Activated T-helper 2 cell treated with anti-CD3 and anti-CD28 coated beads, Interferon-gamma antibody, Interleukin-2, Interleukin-4, amounts not matched to agents 10 μg/mL and 5 μg/mL and 100 μg/mL, durations not matched to agents 14 hours and 24 hours and 36 hours (primary cell): ENCODE measurements at places on chromosomes 16 and 17. TPM values are rescaled to one million over a fixed set of nuclear protein-coding genes. Genes with fewer than 3 reads are reported as not detected.

Gene CBFA2T3
- 0.23 and 0.30 TPM in 2 replicates for total RNA-seq

Gene PRDM7
- not detected in 2 replicates for total RNA-seq

Gene CCT6B
- total RNA-seq = 1.4 and 1.5 TPM in 2 replicates

Gene ITGAD
- 0.18 and 0.21 TPM in 2 replicates for total RNA-seq

Gene PRSS36
- total RNA-seq = 0.07 and 0.14 TPM in 2 replicates

Gene ZNF668
- 12.7 and 13.2 TPM in 2 replicates for total RNA-seq

Gene KRTAP4-5
- not detected in 2 replicates for total RNA-seq

Gene ATP2A3
- 147 and 155 TPM in 2 replicates for total RNA-seq

Gene PRR35
- total RNA-seq = not detected in 2 replicates

Gene RAB11FIP4
- 20.8 and 26.2 TPM in 2 replicates for total RNA-seq

Gene CPNE7
- 19.8 and 25.7 TPM in 2 replicates for total RNA-seq

Gene GNGT2
- 16.8 and 17.1 TPM in 2 replicates for total RNA-seq

Gene ASB16
- 0.21 and 0.59 TPM in 2 replicates for total RNA-seq

Gene HAP1
- total RNA-seq = 0.11 and 0.23 TPM in 2 replicates

Gene AKAP1
- total RNA-seq = 38.7 and 45.0 TPM in 2 replicates

Gene ZNF597
- 1.8 and 1.9 TPM in 2 replicates for total RNA-seq

Gene SLC25A39
- total RNA-seq = 132 and 141 TPM in 2 replicates

Gene ANKRD40CL
- not detected in 2 replicates for total RNA-seq

Gene MGAT5B
- 0.55 TPM in 2 replicates for total RNA-seq

Gene PIRT
- not detected in 2 replicates for total RNA-seq

Gene ALDH3A1
- not detected in 2 replicates for total RNA-seq

Gene KCNH4
- 0.44 and 0.64 TPM in 2 replicates for total RNA-seq

Gene CNGB1
- total RNA-seq = not detected in 2 replicates

Gene OVCA2
- total RNA-seq = 29.9 and 35.8 TPM in 2 replicates

Gene KRTAP2-1
- not detected in 2 replicates for total RNA-seq

Gene LLGL2
- total RNA-seq = 12.1 and 13.5 TPM in 2 replicates

Gene ZMYND15
- 0.09 TPM in 1 of 2 replicates, not detected in the other for total RNA-seq

Gene PMP22
- total RNA-seq = 1.2 and 1.6 TPM in 2 replicates

Gene KRTAP17-1
- not detected in 2 replicates for total RNA-seq

Gene CDT1
- total RNA-seq = 79.9 and 90.9 TPM in 2 replicates

Gene CEP20
- 39.4 and 39.7 TPM in 2 replicates for total RNA-seq

Gene C16orf46
- 0.11 and 0.32 TPM in 2 replicates for total RNA-seq

Gene SRR
- total RNA-seq = 17.3 and 18.4 TPM in 2 replicates

Gene PSMD12
- 75.1 and 75.4 TPM in 2 replicates for total RNA-seq

Gene HOXB4
- total RNA-seq = 3.0 and 3.3 TPM in 2 replicates

Gene C17orf50
- not detected in 2 replicates for total RNA-seq

Gene EDC4
- 102 and 105 TPM in 2 replicates for total RNA-seq

Gene P2RX1
- total RNA-seq = 4.0 and 4.1 TPM in 2 replicates

Gene KRTAP9-2
- not detected in 2 replicates for total RNA-seq

Gene OR3A2
- total RNA-seq = 0.46 and 0.62 TPM in 2 replicates

Gene KRT25
- total RNA-seq = not detected in 2 replicates

Gene PIGS
- 65.1 and 70.9 TPM in 2 replicates for total RNA-seq

Gene ZSCAN10
- not detected in 2 replicates for total RNA-seq

Gene TMC8
- 196 and 208 TPM in 2 replicates for total RNA-seq

Gene ARHGAP44
- total RNA-seq = 0.21 TPM in 2 replicates

Gene DNAI2
- 0.55 and 0.75 TPM in 2 replicates for total RNA-seq

Gene CALCOCO2
- total RNA-seq = 51.7 and 53.7 TPM in 2 replicates
